ENCODE measurements at places on chromosomes 3 and 15.

DNA sequence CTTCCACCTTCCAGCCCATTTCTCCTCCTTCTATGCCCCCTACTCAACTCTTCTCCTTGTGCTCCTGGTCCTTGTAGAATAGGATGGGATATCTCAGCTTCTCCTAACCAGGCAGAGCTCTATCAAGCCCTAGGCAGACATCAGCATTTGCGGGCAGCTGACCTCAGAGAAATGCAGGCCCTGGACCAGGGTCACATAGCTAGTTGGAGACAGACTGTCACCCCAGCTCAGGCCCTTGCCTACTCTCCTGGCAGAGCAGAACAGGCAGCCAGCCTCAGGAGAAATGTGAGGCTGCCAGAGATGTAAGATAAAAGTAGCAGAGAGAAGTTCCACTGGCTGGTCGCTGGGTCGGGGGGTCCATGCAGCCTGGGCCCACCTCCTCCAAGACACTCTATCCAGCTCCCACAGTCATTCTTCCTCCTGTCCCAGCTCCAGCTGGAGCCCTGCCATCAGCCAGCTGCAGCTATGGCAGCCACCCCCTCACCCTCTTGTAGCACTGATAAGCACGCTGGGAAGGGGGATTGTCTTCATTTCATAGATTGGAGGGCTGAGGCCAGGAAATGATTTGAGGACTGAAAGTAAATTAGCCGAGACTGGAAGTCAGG, 4.0 kb downstream of the CYP8B1 start:
- DNase-seq = no peak

DNA sequence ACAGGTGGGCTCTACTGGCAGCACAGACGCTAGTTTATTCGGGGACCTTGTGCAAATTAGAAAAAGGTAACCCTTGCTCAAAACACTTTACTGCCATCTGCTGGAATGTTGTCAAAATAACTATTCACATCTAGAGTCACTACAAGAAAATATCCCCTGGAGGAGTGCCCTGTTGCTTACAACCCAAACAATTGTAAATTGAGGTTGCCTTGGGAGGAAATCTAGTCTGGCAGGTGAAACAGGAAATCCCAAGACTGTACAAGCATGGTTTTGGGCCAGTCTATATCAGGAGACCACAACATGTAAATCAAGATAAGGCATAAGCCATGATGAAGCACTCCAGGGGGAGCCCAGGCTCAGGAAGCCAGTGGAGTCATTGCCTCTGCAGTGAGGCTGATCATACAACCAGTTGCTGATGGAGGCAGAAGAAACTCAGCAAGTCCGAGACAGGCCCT, 136.8 kb upstream of the ACP3 start:
- no peak for DNase-seq

DNA sequence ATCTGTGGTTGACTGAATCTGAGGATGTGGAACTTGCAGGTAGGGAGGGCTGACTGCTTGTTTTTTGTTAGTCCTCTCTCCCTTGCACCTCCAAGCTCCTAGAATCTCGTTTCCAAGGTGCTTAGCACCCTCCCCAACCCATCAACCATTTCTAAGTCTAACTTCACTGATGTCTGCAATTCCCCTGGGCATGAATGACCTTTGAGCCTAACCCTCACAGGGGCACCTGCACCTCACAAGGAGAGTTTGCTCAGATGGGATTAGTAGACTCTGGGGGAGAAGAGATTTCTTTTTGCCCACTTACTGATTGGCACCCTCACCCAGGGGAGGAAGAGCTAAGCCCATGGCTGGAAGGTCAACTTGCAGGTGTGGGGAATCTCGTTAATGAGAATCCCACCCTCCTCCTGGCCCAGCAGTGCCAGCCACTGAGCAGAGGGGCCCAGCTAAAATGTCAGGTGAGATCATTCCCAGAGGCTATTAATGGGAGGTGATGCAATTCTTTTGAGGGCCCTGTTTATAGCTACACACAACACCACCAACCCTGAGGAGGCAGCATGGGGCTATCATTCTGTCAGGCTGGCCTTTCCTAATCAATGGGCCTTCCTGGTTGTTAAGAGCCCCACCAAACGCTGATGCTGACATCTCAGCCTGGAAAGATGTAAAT, 81.6 kb upstream of the HERC1 start:
- no peak for DNase-seq

DNA sequence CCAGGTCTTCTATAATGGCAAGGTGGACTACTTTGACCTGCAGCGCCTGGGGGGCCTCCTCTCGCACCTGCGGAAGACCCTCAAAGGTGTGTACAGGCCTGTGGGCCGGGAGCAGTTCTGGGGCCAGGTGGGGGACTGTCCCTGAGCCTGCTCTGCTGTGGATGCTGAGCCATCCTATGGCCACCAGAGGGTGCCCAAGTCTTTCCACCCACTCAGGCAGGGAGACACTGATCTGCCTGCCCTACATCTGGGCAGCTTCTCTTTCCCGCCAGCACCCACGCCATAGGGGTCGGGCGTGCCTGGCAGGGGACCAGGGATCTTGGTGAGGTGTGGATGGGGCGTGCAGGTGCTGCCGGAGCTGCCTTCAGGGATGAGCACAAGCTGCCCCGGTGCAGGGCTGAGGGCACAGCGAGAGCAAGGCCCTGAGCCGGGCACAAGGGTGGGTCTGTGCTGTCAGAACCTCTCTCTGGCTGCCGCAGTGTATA, 14.1 kb downstream of the RNF123 start:
- DNase-seq = no peak

All from stimulated activated CD4-positive, alpha-beta T cell treated with anti-CD3 and anti-CD28 coated beads, TNF-alpha, amount 100 ng/mL, for 4 hours (primary cell).